Cortex of kidney (tissue), 1 donor: ENCODE measurements at places on chromosomes 6 and 20.

- DNase-seq, result no peak
Measured at GRCh38 chr6:133855991-133856370, 32.9 kb upstream of the TCF21 start.

GRCh38 chr6:11069760-11070159 lies 23.9 kb upstream of the SMIM13 start:
- no peak for DNase-seq

DNA sequence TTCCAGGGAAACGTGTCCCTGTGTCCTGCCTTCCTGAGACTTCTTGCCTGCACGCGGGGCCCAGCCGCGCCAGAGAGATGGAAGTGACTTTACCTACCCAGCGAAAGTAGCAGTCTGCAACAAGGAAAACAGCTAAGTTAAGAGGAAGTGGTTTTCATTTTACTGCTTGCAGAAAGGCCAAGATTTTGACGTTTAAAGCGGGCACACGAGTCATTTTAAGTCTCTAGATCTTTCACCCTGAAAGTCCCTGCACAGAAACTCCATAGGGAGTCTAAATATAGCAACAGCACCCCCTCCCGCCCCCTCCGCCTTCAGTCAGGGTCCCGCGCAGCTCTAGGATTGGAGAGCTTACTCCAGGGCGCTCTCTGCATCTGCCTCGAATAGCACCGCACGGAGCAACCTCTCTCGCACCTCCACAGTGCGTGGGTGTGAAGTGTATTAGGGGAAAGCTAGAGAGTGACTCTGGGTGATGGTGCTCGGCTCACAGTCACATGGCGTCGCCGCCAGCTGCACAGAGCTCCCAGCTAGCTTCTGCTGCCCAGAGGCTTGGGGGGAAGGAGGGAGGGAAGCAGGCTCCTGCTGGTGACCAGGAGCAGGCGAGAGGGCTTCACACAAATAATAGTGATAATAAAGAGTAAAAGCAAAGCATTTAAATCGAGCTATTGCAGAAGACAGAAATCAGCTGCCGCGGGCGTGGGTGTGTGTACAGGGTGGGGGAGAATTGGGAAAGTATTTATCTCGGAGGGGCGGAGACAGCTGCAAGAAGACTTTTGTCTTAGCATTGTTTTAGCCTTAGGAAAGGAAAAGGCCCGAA lies 1.8 kb upstream of the KCNQ5 start:
- DNase-seq, result no peak

GRCh38 chr6:152573762-152574161 lies 63.4 kb downstream of the SYNE1 start:
- DNase-seq, result no peak

GRCh38 chr20:49865559-49865958 lies 49.8 kb downstream of the SPATA2 start:
- DNase-seq, result no peak

- DNase-seq, result no peak
Measured at GRCh38 chr20:47232518-47232917, 124.0 kb downstream of the ZMYND8 start.

DNA sequence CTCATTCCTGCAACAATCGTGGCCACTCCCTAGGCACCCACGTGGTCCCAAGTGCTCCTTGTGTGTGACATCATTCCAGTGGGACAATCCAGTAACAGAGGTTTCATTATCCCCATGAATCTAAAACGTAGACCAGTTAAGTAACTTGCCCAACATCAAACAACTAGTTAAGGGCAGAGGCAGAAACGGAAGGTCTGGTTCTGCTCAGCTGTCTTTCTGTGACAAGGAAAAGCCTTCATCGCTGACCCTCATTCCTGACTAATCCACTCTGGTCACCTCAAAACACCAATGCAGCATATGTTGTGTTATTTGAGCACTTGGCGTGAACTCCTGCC lies 261.4 kb upstream of the JARID2 start:
- no peak for DNase-seq

GRCh38 chr6:55399351-55399750 lies 72.1 kb downstream of the GFRAL start:
- no peak for DNase-seq

GRCh38 chr20:35823147-35823546 lies 51.3 kb downstream of the PHF20 start:
- DNase-seq, result no peak

DNA sequence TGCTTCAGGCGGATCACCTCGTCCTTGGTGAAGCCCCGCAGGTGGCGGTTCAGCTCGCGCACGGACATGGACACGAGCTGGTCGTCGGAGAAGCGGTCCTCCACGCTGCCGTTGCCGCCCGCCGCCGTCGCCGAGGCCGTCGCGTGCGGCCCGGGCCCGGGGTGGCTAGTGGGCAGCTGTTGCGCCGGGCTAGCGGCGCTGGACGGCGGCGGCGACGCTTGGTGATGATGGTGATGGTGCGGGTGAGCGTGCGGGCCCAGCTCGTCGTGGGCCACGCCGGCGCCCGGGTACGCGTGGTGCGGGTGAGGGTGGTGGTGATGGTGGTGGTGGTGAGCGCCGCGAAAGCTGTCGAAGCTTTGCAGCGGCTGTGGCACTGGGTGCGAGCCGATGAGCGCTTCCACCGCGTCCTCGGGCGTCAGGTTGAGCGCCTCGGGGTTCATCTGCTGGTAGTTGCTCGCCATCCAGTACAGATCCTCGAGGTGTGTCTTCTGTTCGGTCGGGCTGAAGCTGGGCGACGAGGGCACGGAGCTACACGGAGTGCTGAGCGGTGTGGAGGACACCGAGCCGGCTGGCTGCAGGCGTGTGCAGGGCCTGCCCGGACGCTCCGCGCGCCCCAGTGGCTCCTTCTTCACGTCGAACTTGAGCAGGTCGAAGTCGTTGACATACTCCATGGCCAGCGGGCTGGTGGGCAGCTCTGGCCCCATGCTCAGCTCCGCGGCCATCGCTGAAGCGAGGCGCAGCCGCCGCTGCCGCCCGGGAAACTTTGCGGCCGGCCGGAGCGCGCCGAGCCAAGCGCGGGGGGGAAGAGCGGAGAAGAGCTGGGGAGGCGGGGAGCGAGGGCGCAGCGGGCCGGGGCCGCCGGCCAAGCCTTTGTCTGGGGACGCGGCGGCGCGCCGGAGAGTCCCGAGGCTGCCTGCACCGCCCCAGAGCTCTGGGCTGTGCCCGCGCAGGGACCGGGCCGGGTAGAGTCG lies 622 bp downstream of the MAFB start:
- no peak for DNase-seq

DNA sequence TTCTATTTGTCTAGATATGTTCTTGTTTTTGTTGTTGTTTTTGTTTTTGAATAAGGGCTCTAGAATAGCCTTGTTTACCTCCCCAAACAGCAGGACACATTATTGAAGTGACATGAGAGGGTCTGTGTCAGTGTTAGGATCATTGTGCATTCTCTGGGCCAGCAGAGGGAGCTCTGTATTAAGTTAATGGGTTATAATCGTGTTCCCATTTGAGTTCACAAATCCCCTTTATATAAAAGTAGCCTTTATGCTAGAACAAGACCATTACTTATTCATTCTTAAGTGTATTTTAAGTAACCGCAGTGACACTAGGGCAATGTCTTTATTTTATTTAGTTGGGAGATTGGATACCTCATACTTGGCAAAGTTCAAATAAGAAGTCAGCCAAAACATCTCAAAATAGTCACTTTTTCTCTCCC lies 44.8 kb downstream of the STK4 start:
- DNase-seq, result no peak

DNA sequence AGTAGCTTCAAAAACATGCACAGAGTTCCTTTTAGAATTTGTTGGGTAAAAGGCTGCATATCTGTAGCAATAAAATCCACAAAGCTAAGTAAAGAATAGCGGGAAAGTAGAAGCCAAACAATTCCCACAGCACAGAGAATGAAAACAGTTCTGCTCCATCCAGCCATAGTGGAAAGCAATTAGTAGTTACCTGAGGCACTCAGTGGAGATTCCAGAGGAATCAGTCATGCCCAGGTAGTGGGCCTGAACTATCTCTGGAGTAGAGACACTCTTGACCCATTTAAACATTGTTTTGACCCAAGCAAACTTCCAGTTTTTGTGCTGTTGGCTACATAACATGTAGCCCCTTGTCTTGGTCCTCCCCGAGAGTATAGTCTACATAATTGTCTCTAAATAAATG lies 559.5 kb upstream of the PTCHD4 start:
- no peak for DNase-seq

DNA sequence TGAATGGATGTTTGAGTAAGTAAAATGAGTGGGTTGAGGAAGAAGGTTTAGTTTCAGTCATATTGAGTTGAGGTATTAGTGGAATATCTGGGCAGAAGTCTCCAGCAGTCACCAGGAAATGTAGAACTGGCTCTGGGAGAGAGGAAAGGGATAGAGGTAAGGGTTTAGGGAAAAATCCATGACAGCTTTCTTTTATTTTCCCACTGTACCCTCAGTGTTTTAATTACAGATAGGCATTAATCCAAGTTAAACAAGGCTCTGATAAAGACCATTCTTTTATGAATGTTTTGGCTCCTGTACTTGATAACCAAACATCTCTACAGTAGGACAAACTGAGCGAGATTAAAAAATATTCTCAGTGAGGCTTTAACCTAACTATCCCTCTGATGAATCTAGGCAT lies 318.4 kb upstream of the SYNCRIP start:
- no peak for DNase-seq

DNA sequence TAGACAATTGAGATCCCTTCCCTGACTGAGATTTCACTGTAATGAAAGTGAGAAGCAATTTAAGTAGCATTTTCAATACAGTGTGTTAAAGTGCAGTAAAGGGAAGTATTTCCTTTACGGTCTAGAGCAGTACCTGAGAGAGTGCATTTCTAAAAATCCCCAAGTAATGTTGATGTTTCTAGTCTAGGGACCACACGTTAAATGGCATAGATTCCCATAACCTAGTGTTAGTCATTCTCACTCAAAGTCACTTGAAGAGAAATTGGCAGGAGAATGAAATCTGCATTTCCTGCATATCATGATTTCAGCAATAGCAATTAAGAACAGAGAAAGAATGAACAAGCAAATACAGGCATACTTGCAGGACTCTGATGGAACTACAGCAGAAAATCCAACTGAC lies 67.9 kb downstream of the CGA start:
- no peak for DNase-seq

GRCh38 chr6:10951675-10952282 lies 64.9 kb downstream of the SYCP2L start:
- DNase-seq, result no peak

DNA sequence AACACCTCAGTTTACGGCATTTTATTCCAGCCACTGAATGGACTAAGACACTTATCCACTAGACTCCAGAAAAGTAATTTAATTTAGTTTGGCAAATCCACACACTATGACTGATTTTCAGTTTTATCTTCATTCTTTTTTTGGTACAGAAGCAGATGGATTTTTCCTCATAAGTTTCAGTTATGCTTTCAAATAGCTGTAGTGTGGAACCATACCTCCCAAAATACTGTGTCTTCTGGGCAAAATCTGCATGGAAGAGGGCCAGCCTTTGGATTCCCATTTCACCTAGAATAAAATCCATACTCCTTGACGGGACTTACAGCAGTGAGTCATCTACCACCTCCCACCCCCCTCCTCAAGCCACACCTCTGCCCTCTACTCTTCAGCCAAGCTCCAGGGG lies 43.0 kb downstream of the GSTA2 start:
- DNase-seq, result no peak

GRCh38 chr6:132220800-132221199 lies 180.5 kb downstream of the MOXD1 start:
- no peak for DNase-seq

GRCh38 chr6:105184921-105185320 lies 5.1 kb upstream of the POPDC3 start:
- DNase-seq, result no peak

- no peak for DNase-seq
Measured at GRCh38 chr6:151627689-151628444, 134.1 kb downstream of the CCDC170 start.

DNA sequence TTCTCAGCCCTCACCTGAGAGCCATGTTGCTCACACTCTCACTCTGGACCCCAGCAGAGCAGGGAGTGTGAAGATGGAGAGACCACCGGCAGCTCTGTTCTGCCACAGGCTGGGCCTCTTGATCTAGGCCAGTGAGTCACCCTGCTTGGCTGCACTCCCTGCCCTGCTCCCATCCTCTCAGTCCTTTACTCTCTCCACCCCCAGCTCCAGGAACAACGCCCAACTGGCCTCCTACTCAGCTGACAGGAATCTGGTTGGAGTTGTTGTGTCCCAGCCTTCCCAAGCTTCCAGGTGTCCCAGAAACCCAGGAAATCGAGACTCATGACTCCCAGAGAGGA lies at the start of gene PSORS1C1:
PSORS1C1 (plus strand) TSS at position 260 of the 338 bp plus-strand sequence. CDS start 14,833 bp downstream, outside the sequence.
- no peak for DNase-seq

- DNase-seq, result no peak
Measured at GRCh38 chr6:29426654-29427053, 11.9 kb downstream of the OR12D1 start.

DNA sequence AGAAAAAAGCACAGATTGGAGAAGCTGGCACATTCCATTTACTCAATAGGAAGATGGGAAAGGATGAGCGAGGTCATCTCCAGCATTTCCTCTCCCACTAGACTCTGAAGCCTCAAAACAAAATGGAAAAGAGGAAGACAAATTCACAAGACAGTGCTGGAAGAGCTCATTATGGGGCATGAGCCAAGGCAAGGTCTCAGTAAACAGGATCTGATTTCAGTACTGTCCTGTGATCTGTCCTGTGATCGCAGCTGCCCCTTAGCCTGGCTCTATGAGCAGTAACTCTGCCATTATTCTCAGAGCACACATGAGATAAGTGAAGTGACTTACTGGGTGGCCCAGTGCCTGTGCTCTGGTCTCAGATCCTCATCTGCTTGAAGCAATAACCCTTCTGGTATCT lies 68.1 kb upstream of the SLC4A11 start:
- no peak for DNase-seq

DNA sequence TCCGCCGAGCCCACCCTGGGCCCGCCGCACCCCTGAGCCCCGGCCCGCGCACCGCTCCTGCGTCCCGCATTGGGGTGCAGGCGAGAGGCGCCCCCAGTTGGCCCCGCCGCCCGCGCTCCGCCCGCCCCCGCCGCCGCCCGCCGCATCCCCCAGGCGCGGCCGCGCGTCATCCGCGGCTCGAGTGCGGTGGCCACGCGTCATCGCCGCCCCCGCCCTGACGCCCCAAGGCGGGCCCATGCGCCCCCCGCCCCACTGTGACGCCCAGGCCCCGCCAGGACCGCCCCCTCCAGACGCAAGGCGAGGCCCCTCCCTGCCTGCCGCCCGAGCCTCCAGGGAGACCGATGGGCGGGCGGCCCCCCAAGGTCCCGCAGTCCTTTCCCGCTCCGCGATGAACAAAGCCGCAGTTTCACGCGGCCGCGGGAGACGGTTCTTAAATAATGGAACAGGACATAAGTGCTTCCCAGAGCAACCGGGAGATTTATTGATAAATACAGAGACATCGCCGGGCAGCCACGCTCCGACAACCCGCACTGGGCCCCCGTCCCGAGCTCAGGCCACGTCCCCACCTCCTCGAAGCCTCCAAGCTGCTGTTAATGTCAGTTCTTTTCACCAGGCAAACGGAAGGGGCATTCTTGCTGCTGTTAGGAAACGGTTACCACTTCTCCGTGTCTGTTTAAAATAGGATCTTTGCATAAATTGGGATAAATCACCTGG lies at the start of gene ANKRD60:
ANKRD60 (minus strand) TSS at position 170 of the 714 bp plus-strand sequence; CDS start at position 170, 0 bp downstream.
- DNase-seq, result no peak
